Esophagus mucosa (tissue), 1 donor: ENCODE measurements at places on chromosomes 1 and 21.

GRCh38 chr1:26580116-26580515, 50.6 kb downstream of the RPS6KA1 start:
- no peak for ATAC-seq

DNA sequence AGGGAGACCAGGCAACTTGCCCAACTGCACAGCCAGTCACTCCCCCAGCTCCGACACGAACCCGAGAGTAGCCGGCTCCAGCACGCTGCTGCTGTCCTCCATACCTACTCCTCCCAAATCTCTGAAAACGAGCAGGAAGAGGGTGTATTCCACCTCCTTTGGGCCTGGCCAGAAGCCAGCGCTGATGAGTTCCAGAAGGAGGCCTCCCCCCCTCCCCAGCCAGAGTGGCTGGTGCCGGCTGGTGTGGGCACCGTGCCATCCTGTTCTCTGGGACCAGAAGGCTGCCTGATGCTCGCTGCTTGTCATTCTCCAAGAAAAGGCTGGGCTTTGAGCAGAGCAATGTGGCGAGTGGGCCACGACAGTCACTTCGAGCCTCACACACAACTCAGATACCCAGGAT, 22.2 kb downstream of the KCNN3 start:
- no peak for ATAC-seq

GRCh38 chr1:93679546-93679945, 2.1 kb downstream of the BCAR3 start:
- no peak for ATAC-seq

DNA sequence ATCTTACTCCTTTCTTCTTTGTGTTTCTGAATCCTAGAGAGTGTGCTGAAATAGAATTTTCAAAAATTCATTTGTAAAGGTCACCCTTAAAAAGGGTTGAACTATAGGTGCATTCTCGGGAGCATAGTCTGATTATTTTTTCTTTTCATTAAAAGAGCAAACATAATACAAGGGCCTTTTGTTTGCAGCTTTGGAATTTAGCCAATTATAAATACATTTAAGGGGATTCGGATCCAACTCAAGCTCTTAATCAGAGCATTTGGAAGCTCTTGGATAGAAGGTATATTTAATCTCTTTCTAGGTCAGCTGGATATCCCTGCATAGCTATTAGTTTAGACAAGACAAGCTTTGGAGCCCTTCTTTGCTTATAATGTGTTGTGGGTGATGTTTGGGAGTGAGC, 321.7 kb downstream of the HHAT start:
- no peak for ATAC-seq

DNA sequence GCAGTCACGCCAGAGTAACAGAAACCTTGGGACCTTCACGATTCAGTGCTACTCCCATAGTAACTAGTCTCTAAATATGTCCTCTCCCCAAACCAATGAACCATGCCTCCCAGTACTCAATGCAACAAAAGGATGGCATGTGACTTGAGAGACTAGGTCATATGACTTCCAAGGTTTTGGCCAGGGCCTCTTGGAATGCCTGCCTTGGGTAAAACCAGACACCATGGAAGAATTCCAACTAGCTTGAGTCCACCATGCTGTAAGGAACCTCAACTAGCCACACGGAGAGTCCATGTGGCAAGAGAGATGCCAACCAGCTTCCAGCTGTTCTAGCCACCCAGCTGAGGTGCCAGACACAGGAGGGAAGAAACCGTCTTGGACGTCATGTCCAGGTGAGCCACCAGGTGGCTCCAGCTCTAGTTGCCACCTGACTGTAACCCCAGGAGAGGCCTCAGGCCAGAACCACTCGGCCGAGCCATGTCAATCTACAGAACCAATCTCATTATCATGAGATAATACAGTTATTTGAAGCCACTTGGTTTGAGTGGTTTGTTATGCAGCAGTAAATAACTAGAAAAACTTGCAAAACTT, 115.0 kb downstream of the SYF2 start:
- ATAC-seq: peak; percentile 52

GRCh38 chr1:205584732-205585131, 47.1 kb downstream of the ELK4 start:
- no peak for ATAC-seq

DNA sequence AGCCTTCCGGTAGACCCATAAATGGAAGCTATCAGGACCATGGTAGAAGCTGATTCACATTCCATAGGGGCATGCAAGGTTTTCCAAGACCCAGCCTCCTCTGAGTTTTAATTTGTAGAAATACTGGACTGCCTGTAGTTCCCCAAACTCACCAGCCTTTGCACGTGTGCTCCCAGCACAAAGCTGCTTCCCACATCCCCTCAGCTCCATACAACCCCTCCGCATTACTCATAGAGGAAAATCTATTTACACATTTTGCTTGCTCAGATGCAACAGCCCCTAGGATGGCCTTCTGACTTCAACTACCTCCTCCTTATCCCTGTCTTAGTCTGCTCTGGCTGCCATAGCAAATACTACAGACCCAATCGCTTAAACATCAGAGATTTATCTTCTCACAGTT, 336.2 kb downstream of the SETD4 start:
- no peak for ATAC-seq

DNA sequence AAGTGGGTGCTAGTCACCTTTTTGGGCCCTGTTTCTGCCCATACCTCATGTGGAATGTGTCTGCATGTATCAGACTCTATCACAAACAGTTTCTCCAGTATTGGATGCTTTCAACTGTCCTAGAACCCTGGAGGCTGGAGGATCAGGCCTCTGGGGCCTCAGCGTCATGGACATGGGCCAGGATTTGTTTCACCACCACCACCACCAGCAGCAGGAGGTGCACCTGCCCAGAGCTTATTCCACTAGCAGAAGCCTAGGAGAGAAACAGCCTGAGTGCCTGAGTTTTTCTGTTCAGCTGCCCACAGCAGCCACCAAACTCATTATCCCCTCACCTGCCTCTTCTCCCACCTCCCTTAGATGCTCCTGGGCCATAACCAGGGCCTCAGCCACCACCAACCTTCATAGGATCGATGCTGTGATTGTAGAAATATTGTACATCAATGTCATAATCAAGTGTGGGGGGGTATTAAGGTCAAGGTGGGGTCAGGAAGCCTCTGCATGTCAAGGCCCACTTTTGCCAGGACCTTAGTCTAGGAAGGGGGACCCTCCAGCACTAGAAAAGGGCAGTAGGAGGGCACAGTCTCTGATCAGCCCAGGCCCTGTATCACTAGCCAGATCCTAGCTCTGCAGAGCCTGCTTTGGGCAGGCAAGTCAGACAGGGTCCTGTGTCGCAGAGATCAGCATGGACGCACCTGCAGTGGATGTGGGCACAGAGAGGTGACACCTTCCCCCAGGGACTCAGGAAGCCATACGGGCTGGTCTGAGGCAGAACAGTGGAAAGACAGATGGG, 9.3 kb downstream of the DMAP1 start:
- ATAC-seq: no peak

DNA sequence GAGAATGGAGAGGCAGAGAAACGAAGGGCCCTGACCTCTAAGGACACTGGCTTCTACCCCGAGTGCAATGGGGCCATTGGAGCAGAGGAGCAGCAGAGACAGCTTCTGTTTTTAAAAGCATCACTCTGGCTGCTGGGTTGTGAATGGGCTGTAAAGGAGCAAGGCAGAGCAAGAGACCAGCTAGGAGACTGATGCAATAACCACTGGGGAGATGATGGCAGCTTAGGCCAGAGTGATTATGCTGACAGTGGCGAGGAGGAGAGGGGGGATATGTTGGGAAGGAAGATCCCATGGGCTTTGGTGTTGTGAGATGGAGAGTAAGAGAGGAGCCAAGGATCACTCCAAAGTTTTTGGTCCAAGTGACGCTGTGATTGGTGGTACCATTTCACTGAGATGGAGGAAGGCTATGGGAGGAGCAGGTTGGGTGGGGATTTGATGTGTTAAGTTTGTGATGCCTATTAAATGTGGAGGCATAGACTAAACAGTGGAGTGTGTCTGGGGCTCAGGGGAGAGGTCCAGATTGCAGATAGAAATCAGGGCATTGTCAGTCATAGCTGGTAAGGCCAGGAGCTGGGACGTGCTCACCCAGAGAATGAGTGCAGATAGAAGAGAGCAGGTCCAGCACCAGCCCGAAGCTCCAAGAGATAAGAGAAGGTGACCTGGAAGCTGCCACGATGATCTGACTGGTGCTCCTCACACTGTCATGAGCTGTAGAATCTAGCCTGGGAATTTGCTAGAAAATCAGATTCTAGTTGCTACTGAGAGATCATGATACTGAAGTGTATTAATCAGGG, 11.0 kb downstream of the TRAF5 start:
- ATAC-seq: no peak

DNA sequence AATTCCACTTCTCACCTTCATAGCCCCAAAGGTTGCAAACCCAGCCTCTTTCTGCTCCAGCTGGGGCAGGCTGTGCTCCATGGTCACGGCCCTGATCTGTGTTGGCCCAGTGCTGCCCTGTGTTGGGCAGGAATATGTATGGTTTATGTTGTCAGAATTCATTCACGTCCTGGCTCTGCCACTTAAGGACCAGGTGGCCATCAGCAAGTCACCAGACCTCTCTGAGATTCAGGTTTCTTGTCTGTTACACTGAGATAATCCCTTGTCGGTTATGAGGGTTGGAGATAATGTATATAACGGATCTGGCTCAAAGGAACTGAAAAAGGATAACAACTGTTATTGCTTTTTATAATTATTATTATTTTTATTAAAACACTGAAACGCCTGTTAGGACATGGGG, 39.1 kb upstream of the SELENON start:
- ATAC-seq: no peak

DNA sequence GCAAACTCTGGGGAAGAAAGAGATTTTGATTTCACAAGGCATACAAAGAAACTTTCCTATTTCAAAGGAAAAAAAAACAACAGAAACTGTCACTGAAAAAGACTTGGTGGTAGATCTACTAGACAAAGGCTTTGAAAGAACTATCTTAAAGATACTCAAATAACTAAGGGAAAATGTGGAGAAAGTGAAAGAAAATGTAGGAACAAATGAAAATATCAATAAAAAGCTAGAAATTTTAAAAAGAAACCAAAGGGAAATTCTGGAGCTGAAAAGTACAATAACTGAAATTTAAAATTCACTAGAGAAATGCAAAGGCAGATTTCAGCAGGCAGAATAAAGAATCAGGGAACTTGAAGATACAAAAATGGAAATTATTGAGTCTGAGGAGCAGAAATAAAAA, 6.2 kb downstream of the COL6A2 start:
- no peak for ATAC-seq

DNA sequence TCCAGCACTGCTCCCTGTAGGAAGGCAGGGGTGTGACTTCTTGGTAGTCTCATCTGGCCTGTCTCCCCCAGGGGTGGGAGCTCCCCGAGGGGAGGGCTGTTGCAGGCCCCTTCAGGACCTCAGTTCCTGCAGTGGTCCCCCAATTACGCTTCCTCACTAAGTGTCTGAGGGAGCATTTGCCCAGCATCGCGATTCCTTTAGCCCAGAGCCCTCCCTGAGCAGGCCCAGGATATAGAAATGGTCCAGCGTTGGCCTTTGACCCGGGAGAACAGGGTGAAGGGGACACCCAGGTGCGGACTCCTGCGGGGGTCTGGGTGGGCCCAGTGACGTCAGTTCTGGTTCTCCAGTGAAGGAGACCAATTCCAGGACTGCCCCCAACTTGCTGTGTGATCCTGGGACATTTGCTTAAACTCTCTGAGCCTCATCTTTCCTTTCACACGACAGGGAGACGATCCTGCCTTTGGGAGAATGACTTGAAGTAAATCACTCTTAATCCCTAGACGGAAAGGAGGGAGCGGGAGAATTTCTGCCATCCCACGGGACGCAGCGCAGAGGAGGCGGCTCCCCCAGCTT, 32.6 kb upstream of the BTG2 start:
- ATAC-seq: no peak

DNA sequence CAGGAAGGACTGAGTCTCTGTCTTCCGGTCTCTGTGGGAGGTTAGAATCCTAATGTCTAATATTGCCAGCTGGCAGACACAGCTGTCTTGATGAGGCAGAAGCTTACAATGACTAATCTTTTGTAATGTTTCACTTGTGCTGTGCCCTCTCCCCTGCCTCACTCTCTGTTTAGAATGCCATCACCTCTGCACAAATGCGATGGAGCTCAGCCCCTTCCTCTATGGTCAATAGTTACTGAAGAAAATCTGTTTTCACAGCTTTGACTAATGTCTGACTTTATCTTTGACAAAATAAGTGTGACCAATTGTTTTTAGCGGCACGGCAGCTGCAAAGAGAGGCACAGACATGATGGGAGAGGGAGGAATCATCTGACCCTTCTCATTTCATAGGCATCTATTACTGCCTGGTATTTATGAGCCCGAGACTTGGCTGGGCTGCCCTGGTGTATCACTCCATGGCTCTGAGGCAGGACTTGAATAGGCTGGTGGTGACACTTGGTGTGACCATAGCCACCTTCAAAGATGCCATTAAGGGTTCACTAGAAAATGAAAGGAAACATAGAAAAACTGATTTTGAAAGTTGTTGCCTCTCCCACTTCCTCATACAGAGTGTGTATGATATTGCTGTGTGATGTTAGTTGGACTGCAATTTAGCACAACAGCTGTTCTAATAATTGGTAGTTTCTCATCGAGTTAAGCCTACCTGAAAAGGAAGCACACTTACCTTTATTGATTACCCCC, 163.2 kb upstream of the NBPF11 start:
- no peak for ATAC-seq

GRCh38 chr21:40208948-40209345, 341.7 kb downstream of the PCP4 start:
- ATAC-seq: no peak

- ATAC-seq: no peak
Observed at GRCh38 chr1:56864430-56864829, 9.8 kb downstream of the C8A start.

DNA sequence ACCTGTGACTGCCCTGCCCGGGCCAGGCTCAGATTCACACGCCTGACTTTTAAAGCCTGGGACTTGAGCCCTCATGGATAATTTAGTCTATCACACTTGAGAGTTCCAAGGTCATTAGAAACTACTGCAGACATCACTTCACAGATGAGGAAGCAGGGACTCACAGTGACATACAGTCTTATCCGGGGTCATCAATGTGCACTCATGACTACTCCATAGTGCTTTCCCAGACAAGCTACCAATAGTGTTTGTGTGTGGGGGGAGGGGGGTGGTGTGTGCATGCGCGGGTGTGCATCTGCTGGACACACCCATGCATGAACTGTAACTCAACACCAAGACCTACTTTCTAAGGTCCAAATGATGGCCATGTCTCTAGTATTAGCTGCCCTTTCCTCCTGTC, 16.1 kb upstream of the SLC5A9 start:
- ATAC-seq: peak; percentile 30

GRCh38 chr1:43902058-43902831, 31.4 kb upstream of the ARTN start:
- ATAC-seq: peak; percentile 75
